ENCODE measurements at places on chromosomes 3 and 15. TPM values are rescaled to one million over a fixed set of nuclear protein-coding genes. Genes with fewer than 3 reads are reported as not detected.

DNA sequence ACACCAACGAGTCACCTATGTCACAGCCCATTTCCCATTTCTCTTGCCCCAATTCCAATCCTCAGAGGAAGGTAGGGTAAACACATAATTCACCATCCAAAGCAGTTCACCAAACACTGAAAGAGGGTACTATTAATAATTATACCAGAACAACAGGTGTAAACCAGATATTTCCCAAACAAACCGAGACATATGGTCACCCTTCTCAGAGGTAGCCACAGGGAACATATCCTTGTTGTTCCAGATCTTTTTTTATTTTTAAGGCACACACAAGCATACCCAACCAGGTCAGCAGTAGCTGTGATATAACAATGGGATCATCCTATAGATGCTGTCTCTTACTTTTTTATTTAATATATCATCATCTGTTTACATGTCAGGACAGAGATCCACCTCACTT lies 24.7 kb downstream of the MAGI1 start:
- no peak for DNase-seq
- H3K4me1 ChIP-seq: peaks cover 65% of the 10 kb centered on the region
- no peaks in the 10 kb centered on the region for H3K36me3 ChIP-seq
- H3K4me3 ChIP-seq: no peak overlapping the region
- no peaks in the 10 kb centered on the region for H3K27me3 ChIP-seq
- H3K27ac ChIP-seq: 0 out of 2 replicates have a peak overlapping the region, but pooled peaks have one; percentile 10

GRCh38 chr3:42216302-42216701 lies 49.7 kb downstream of the CCK start:
- no peak overlapping the region for H3K4me3 ChIP-seq
- H3K4me1 ChIP-seq: peaks cover 11% of the 10 kb centered on the region
- H3K27ac ChIP-seq: peak overlapping the region; percentile 18
- no peak for DNase-seq
- no peaks in the 10 kb centered on the region for H3K27me3 ChIP-seq

DNA sequence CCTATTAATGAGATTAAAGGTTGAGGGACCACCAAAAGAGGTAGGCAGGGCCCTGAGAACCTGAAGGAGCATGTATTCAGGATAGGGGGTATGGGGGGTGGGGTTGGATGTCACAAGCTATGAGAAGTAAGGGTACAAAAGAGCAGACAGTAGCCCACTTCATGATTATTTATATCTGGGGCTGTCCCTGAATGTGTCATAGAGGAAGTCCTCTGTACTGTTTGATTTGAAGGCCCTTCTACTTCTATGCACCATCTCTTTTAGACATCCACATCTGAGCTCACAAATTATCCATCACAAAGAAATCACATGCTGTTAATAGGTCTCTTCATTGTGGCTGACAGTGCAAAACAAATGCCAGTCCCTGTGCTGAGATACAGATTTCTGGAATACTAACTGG lies 68.6 kb downstream of the FHIT start:
- DNase-seq: no peak
- no peaks in the 10 kb centered on the region for H3K27me3 ChIP-seq
- H3K36me3 ChIP-seq: no peaks in the 10 kb centered on the region
- H3K4me1 ChIP-seq: peaks cover 4% of the 10 kb centered on the region
- H3K27ac ChIP-seq: no peak overlapping the region
- no peak overlapping the region for H3K4me3 ChIP-seq

- no peak overlapping the region for H3K4me3 ChIP-seq
- H3K4me1 ChIP-seq: no peaks in the 10 kb centered on the region
- DNase-seq: peak; percentile 23
- no peak overlapping the region for H3K27ac ChIP-seq
Observed at GRCh38 chr3:25566358-25566920, 98.3 kb downstream of the TOP2B start.

- no peak for DNase-seq
- no peak overlapping the region for H3K27ac ChIP-seq
- H3K27me3 ChIP-seq: no peaks in the 10 kb centered on the region
- no peaks in the 10 kb centered on the region for H3K36me3 ChIP-seq
- H3K4me3 ChIP-seq: no peak overlapping the region
- no peaks in the 10 kb centered on the region for H3K4me1 ChIP-seq
Observed at GRCh38 chr3:71629289-71629688, 45.8 kb upstream of the FOXP1 start.

- H3K36me3 ChIP-seq: peaks cover 5% of the 10 kb centered on the region
- H3K27ac ChIP-seq: peak overlapping the region; percentile 60
- H3K4me3 ChIP-seq: no peak overlapping the region
- H3K27me3 ChIP-seq: no peaks in the 10 kb centered on the region
- peaks cover 24% of the 10 kb centered on the region for H3K4me1 ChIP-seq
- DNase-seq: peak; percentile 54
Observed at GRCh38 chr15:33022629-33023028, 171.9 kb downstream of the FMN1 start.

DNA sequence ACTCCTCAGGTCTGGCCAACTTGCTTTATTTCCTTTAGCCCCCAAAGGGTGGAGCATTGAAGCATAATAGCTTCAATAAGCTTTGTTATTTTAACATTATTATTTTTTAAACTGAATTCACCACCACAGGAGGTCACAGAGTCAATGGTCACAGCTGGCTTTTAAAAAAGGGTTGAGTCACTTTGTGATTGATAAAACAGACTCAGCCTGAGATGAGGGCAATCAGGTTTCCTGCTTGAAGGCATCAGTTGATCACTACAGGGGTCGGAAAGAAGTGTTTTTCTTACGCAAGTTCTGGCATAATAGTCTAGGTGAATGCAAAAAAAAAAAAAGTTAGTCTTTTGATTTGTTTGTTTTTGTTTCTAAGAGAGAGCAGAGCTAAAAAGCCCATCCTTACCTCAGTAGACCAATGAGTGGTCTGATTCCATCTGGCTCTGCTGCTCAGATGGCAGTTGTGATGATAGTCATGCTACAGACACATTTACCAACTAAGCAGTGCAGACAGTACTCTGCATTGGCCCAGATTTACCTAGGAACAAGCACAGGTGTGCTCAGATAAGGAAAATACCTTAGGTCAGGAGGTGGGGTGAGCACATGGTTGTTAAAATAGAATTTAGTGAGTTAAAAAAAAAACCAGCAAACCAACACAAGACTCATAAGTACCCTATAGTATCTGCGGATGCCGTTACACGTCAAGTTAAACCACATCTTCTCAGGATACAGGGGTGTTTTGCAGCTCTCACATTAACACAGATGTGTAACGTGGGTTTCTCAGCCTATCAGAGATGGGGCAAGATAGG lies 22.6 kb downstream of the ZNF80 start:
- peaks cover 8% of the 10 kb centered on the region for H3K4me1 ChIP-seq
- H3K4me3 ChIP-seq: no peak overlapping the region
- no peaks in the 10 kb centered on the region for H3K36me3 ChIP-seq
- no peak for DNase-seq

DNA sequence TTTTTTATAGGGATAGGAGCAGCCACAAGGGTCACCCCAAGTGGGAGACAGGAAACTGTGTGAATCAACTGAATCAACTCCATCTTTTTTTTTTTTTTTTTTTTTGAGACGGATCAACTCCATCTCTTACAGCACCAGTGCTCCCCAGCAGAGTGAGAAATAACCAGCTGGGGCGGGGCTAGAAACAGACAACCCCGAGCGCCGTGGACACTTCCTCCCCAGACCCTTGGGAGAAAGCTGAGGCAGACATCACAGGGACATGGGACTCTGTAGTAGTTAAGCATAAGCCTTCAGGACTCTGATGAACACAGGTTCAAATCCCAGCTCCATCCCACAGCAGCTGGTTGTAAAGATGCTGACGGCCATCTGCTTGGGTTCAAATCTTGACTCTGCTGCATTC lies 75.4 kb downstream of the PRICKLE2 start:
- no peak for DNase-seq
- H3K27me3 ChIP-seq: no peaks in the 10 kb centered on the region
- peaks cover 9% of the 10 kb centered on the region for H3K4me1 ChIP-seq
- H3K27ac ChIP-seq: no peak overlapping the region

- no peak overlapping the region for H3K4me3 ChIP-seq
- H3K27me3 ChIP-seq: no peaks in the 10 kb centered on the region
- no peaks in the 10 kb centered on the region for H3K4me1 ChIP-seq
- no peak overlapping the region for H3K27ac ChIP-seq
- DNase-seq: no peak
Observed at GRCh38 chr3:61323094-61323493, 71.8 kb upstream of the FHIT start.

The PCBP4 gene
- 30.6 TPM for total RNA-seq

The ZBTB20 gene
- total RNA-seq: 1.5 TPM
